Left renal cortex interstitium (tissue), 4 donors: ENCODE measurements at places on chromosomes 5 and 9.

- DNase-seq: no peak
These were observed 106.0 kb upstream of the PTPN3 start for GRCh38 chr9:109604131-109604530.

DNA sequence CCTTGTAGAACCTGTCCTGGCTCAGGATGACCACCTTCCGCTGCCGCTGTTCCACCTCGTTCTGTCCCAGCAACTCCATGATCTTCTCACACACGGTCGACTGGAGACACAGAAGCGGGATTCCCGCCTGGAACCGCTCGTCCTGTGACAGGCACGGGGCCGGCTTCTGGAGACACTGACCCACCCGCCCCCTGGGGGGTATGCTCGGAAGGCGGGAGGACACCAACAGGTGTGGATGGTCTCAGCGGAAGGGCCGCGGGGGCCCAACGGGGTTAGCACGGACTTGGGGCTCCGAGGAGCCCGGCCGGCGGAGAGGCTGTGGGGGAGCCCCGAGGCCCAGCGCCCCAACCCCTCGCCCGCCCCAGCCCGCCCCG, 530 bp downstream of the UCK1 start:
- DNase-seq: no peak

- no peak for DNase-seq
These were observed 4.1 kb downstream of the GRPEL2 start for GRCh38 chr5:149349382-149349781.

DNA sequence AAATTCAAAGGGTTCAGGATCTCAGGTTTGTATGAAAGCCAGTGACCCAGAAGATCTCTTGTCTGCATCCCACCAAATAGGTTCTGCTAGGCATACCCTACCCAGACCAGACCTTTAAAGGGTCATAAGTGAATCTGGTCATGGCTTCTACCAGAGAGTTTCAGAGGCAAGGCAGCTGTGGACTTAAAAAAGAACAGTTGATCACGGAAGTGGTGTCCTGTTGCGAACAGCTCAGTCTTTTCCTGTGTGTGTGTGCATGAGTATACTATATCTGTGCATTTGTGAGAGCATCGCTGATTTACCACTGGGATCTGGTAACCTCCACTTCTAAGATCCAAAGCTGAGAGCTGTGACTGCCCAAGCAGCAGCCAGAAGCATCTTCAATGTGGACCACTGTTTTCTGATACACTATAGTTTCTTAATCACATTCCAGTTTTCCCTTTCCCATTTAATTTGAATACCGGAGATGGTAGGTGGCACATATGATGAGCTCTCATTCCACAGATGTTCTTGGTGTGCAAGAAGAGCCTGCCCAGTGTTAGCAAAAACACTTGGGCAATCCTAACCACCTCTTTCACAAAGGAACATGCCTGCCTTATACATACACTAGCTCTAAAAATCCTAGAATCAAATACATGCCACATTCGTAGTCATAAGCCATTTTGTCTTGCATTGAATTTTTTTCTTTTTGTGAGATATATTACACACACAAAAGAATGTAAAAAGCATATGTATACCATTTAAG, 36.2 kb upstream of the OR2S2 start:
- DNase-seq: no peak

- no peak for DNase-seq
These were observed 6.3 kb downstream of the RMI1 start for GRCh38 chr9:83986765-83987401.

DNA sequence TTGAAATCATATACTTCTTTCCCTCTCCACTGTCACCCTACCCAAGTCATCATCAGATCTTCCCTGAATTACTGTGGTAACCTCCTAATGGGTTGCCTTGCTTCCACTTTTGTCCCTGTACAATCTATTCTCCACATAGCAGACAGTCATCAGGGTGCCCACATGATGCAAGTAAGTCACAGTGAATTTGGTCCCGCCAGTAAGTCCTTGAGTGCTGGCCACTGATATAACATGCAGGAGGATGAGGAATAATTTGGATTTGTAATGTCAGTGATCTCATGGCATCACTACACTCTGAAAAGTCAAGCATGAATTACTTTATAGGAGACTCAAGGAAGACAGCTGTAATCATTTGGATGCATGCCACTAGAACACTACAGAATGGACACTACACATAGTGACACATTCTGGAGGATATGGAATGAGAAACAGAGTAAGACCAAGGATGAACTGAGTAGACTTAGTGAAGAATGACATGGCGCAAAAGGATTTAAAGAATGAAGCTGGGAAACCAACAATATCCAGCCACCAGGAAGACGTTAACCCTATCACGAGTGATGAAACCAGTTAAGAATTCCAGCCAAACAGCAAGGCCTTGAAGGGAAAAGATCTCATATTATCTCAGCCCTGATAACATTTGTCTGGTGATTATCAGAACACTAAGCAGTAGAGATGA, 28.6 kb downstream of the MARCHF3 start:
- DNase-seq: no peak

DNA sequence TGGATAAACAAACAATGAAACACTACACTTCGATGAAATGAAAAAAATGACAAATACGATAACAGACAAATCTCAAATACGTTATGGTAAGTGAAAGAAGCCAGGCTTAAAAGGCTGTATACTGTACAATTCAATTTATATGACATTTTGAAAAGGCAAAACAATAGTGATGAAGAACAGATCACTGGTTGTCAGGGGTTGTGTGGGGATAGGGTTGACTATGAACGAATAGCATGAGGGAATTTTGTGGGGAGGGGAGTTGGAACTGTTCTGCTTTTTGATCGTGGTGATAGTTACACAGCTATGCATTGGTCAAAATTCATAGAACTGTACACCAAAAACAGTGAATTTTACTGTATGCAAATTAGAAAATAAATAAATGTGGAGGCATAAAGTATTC, 7.8 kb upstream of the FER start:
- DNase-seq: no peak

DNA sequence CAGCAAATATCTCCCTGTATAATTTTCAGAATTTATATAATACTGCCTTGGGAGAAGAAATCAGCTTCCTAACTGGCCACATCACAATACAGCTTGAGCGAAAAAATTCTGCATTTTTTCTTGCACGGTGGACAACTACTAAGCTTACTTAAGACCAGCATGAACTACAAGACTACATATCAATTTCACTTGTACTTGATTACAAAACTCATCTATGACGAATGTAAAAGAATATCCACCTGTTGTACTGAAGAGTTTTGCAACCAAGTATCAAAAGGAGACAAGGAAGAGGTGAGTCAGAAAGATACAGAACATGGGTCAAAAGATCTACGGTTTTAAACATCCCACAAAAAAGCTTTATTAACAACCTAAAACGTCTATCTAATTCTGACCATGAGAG, 279.4 kb downstream of the BNC2 start:
- DNase-seq: no peak

DNA sequence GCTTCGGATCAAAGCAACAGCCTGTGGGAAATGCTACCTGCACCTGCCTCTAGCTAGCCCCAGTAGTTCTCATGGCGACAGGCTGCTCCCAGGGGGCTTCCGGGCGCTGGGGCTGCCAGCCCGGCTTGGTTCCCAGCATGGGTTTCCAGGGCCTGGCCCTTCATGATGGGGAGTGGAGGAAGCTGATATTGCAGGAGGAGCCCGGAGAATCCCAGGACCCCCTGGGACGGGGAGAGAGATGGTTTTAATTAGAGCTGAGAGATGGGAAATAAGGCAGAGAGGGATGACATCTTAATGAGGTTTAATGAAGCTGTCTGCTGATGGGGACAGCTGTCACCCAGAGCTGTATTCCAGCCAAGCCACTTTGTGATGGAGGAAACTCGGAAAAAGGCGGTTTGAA, 78.6 kb downstream of the CFAP77 start:
- DNase-seq: no peak

DNA sequence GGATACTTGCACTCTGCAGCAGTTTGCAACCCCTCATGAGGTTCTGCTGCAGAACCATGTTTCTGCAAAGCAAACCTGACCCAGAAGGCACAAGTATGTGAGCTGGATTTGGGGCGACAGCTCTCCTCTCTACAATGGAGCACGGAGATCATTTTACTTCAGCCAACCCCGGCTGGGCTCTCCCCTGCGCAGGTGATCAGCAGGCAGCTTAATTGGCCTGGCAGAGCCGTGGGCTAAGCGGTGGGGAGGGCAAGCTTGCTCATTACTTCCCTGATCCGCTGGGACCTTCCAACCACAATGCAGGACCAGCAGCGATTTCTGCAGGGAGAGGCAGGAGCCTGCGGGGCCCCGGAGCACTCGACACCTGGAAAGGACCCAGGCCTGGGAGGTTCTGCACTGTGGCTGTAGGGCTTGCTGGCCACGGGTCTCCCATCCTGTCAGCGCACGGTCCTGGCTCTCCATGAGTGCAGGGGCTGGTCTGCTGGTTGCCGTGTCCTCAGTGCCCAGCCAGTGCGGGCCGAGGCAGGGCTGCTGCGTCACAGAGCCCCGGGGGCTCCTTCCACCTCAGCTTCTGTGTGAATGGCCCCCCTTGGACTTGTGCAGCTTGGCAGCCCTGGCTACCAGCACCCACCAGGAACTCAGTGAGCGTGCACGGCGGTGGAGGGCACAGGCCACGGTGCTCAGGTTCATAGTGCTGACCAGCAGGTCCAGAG, 51.8 kb upstream of the RAPGEF1 start:
- DNase-seq: no peak

GRCh38 chr9:99352826-99353225, 130.7 kb downstream of the SEC61B start:
- DNase-seq: no peak

GRCh38 chr5:33324667-33325307, 116.0 kb upstream of the TARS1 start:
- no peak for DNase-seq

GRCh38 chr5:43123887-43124286, 3.2 kb downstream of the ZNF131 start:
- DNase-seq: no peak

- DNase-seq: no peak
These were observed 59.8 kb downstream of the MARCHF11 start for GRCh38 chr5:16119790-16120189.

- no peak for DNase-seq
These were observed 817.8 kb downstream of the MTRR start for GRCh38 chr5:8686707-8687106.

DNA sequence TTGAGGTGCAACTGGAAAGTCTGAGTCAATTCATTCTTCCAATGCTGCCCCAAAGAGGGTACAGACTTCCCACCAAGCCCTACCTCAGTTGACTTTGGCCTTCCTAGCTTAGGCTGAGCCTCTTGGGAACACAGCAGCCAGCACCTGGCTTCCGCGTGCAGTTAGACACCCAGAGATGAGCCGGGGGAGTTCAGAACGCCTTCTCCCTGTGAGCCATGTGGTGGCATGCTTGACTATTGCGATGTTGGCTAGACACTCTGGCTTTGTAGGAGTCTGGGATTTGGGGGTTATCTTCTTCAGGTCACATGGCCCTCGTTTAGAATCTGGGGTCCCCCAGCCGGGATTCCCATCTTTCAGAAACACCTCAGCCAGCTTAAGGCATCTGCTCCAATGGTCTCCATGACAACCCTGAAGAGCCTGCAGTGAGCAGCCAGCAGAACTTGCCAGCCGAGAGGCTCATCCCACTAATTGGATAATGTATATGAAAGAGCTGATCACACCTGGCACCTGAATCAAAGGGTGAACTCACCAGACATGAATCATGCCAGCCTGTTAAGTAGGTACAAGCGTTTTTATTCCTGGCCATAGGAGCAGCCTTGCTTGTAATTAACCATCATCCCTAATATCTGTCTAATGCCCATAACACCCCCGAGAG, 167.5 kb downstream of the SYK start:
- no peak for DNase-seq

- no peak for DNase-seq
These were observed 221.6 kb downstream of the NFIB start for GRCh38 chr9:14092344-14092743.

DNA sequence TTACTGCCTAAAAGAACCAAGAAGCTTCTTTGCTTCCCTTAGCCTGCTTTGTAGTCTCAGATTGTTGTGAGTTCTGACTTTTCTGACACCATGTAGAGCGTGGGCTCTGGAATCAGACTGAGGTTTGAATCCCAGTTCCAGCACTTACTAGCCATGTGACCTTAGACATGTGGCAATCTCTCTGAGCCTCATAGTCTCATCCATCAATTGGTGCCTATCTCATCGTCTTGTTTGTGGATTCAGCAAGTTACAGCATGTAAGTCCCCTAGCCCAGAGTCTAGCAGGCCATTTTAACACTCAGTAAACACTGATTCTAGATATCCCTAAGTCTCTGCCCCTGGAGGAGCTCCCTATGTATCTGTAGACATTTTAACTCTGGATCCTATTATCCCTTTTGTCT, 94.7 kb downstream of the ANGPTL2 start:
- DNase-seq: no peak

- DNase-seq: no peak
These were observed 1755.0 kb downstream of the MAT2B start for GRCh38 chr5:165260426-165260825.

DNA sequence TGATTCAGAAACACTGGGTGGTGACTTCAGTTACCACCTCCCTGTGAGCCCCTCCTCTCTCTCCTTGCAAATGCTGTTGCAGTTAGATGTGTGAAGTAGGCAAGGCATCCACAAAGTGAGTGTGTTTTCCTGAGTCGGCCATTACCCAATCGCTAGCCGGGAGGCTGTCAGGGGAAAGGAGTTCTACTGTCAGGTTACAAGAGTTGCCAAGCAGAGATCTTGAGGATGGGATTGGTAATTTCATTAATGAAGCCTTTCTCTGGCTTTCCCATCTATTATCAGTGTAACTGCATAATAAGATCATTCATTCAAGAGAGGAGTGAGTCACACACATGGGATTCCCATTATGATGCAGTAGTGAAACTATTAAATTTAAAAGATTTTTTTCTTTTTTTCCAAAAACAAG, 106.9 kb downstream of the GLDC start:
- no peak for DNase-seq

- no peak for DNase-seq
These were observed 45.2 kb upstream of the APC start for GRCh38 chr5:112692472-112692871.

- DNase-seq: no peak
These were observed 596.9 kb upstream of the CDH6 start for GRCh38 chr5:30596495-30597064.

- DNase-seq: no peak
These were observed 74.4 kb upstream of the RUSC2 start for GRCh38 chr9:35415402-35416097.

DNA sequence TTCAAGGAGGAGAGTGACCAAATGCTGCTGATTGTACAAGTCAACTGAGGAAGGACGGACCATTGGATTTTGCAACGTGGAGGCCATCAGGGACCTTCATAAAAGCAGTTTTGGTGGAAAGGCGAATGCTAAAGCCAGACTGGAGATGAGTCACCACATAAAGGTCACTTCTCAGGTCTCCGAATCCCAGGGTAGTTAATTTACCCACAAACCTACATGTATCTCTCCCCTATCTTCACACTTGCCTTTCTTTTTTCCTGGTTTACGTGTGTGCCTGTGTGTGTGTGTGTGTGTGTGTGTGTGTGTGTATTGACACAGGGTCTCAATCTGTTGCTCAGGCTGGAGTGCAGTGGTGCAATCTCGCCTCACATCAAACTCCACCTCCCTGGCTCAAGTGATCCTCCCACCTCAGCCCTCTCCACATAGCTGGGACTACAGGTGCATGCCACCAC, 4.6 kb upstream of the CTNNA1 start:
- no peak for DNase-seq

GRCh38 chr9:17476401-17476800, 102.5 kb upstream of the SH3GL2 start:
- no peak for DNase-seq
